ENCODE measurements at places on chromosomes 4 and X.

GRCh38 chr4:129929984-129930383 lies 834.0 kb downstream of the C4orf33 start:
- DNase-seq, result no peak

GRCh38 chr4:54855191-54855854 lies 197.6 kb downstream of the KIT start:
- DNase-seq, result no peak

GRCh38 chrX:17621566-17622270 lies 115.6 kb upstream of the SCML1 start:
- DNase-seq, result no peak

DNA sequence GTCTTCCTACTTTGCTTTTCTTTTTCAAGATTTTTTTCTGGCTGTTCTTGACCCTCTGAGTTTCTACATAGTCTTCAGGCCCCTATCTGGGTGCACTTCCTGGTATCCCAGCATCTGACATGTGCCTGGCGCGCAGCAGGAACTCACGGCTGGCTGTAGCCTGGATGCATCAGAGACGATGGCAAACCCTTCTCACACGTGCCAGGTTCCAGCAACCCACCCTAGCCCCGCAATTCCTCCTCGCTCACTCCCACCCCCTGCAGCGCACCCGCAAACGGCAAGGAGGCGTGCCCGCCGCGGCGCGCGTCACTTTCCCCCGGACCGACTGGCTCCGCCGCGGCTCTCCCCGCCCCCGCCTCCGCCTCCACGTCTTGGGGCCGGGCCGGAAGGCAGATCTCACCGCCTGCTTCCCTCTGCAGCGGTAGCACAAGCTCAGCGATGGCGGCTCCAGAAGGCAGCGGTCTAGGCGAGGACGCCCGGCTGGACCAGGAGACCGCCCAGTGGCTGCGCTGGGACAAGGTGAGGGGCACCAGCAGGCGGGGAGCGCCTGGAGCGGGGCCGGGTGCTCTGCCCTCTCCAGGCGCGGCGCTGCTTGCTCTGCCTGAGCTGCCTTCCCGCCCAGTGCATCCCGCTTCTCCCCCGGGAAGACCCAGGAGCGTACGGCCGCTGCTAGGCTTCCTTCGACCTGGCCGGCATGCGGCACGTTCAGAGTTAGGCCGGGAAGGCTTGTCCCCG lies at the start of gene PGM2:
Gene PGM2 (plus strand): TSS at position 392 of the 735 bp plus-strand sequence. CDS start 47 bp downstream, at position 439.
- DNase-seq, result peak; percentile 90

GRCh38 chr4:169385376-169385775 lies 114.6 kb upstream of the SH3RF1 start:
- no peak for DNase-seq

DNA sequence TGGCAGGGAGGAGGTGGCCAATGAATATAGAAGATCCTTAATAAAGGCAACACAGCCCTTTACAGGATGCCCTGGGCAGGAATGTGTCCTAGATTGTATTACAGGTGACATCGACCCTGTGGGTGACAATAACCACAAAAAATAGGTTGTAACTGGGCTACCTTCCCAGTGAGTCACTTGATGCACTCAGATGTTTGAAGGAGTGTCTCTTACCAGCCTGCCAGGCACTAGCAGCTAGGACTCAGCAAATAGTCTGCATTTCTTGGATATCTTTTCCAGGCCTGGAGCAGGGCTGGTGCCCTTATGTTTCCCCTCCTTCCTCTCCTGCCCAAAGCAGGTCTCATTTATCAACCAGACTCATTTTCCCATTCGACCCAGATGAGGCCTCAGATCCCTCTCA lies 50.9 kb upstream of the TMEM164 start:
- no peak for DNase-seq

DNA sequence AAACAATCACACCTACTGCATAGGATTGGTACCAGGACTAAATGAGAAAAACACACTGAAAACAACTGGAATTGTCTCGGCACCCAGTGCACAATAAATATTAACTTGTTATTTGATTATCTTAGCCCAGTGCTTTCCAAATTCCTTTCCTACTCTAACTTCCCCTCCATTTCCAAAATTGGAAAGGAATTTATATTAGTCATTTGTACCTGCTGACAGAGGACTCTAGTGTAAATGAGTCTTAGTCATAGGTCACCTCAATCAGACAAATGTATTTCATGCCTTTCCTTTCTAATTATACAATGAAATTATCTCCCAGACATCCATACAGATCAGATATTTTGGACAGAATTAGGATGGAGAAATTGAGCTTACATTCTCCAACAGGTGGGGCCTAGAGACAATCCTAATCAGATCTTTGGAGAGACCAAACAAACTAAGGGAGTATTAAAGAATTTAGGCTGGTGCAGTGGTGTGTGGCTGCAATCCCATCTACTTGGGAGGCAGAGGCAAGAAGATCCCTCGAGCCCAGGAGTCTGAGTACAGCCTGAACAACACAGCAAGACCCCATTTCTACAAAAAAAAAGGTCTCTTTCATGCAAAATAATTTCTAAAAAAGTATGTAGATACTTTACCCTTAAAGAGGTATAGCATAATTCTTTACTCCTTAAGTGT lies 10.1 kb downstream of the SH3D19 start:
- DNase-seq, result no peak

DNA sequence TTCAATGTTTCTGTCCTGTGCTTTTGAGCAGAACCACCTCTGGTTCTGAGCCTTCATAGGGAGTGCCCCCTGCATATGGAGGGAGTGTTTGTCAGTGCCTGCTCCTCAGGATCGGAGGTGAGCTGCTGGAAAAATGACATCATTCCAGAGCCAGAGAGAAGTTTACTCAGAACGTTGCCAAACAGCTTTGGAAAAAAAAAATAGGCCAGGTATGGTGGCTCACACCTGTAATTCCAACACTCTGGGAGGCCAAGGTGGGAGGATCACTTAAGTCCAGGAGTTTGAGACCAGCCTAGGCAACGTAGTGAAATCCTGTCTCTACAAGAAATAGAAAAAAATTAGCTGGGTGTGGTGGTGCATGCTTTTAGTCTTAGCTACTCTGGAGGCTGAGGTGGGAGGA lies 27.2 kb upstream of the PDLIM3 start:
- no peak for DNase-seq

DNA sequence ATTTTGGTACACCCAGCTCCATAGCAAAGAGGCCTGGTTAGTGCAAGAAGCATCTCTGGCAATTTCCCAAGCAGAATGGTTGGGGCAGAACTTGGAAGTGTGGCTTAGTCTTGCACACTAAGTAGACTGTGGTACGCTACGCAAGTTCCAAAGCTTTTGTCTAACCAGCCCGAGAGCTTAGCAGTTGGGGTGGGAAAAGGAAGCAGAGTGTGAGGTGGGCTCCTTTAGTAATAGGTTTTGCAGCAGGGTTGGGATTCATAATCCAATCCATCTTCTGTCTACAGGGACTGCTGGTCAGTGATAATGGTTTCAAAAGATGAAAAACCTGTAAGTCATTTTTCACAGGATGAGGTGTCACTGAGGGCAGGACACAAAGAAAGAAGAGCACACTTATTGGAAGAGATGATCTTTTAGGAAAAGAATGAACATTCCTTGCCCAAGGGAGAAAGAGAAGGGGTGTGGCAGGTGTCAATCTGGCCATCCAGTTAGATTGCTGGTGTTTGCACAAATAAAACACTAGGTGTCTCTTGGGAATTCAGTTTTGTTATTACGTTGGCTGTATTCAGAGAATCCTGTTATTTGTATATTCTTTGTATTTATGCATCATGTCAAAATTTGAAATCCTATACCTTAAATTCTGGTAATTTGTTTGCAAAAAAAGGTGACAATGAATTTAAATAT lies 244.3 kb downstream of the GPAT3 start:
- DNase-seq, result no peak

Data from stimulated activated CD4-positive, alpha-beta T cell treated with anti-CD3 and anti-CD28 coated beads, Interleukin-12 subunit alpha, Interleukin-12 subunit beta, amount 100 ng/mL, for 4 hours (primary cell).